GOT3 (cell line): ENCODE measurements at places on chromosomes 2 and 18.

DNA sequence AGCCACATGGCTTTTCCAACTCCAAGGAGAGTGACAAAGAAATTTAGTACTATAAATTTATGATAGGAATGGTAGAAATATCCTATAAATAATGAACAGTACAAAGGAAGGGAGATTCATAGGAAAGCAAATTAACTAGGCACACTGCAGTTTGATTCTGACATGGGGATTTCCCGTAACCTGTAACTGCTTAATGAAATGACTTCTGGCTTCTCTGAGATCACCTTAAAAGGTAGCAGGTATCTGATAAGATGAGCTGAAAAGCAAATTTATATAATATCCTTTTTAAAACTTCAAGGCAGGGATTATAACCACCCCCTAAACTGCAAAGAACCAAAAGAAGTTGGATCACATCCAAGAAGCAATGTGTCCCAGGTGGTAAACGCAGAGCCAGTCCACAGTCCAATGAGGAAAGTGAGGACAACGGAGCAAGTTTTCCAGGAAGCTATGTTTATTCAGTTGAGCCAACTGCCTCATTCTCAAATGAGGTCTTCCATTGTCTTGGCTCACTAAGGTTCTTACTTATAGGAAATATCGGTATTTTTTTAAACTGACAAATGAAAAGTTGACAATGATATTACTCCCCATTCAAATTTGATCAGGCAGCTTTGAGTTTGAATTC is 43.0 kb downstream of the WIPF1 start:
- no peak for DNase-seq

DNA sequence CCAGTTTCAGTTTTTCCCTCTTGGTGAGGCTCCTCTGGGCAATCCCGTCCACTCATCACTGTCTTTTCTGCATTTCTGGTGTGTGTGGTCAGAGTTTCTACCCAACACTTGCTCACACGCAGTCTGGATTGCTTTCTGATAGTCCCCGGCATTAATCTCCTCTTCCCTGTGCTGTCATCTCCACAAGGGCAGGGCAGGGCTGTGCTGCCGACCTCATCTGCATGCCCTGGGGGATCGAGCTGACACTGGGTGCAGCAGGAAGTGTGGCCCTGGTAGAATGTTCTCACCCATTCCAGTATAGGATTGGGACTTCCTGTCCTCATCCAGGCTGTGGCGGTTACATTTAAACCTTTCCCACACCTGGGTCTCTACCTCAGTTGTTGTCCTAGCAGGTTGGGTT is 80.0 kb upstream of the FAM136A start:
- DNase-seq = no peak

DNA sequence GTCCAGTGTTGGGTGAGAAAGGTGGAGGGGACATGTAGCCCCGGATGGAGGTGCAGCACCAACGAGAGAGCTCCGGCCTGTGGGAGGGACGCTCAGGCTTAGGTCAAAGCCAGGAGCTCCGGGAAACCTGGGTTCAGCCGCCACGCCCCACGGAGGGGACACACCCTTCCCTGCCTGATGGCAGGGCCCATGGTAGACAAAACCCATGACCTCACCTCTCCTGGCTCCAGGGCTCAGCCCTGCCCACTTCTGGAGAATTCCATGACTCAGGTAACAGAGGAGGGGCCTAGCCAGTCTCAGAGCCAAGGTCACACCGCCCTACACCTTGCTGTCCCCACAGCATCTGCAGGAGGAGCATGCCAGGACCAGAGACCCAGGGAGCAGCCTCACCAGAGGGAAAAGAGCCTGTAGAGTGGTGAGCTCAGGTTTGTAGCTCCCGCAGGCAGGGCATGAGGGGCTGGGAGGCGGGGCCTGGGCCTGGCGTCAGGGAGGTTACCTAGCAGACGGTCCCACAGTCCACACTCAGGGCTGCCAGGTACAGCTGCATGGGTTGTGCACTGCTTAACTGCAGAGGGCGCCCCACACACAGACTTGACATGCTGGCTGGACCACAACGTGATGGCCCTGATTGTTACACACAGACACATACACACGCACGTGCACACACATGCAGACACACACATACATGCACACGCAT is 70.8 kb upstream of the SMAD7 start:
- DNase-seq = no peak

GRCh38 chr18:32346671-32347070 is 124.0 kb downstream of the GAREM1 start:
- DNase-seq = no peak

GRCh38 chr2:204156456-204156855 is 219.9 kb downstream of the ICOS start:
- no peak for DNase-seq

DNA sequence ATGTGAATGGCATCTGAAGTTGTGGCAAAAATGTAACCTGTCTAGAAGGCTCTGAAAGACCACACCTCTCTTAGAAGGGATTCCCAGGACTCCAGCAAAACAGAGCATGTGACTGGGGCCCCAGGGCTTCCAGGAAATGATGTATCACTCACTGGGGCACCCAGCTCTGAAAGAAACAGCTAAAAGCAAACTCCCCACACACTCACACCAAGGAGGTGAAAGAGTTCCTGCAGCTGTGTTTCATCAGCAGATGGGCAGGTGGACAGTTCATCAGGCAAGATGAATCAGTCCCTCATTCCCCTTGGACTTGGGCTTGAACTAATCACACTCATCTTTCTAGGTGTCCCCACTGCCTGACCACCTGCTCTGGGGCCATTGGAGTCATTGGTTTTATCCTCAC is 76.2 kb downstream of the CCBE1 start:
- DNase-seq = no peak

DNA sequence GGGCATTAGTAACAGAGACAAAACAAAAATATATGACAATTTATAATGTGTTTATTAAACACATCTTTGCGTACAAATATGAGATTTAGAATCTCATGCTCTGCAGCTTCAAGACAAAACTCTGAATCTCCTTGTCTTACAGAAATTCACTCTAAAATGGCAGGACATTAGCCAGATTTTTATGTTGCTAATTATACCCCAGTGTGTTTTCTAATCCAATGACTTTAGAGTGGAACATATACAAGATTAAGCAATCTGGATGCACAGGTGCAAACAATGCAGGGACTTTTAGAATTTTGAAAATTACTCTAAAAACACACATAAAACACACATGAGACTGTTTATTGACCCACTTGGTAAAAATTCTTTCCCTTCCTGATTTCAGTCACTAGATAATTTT is 85.9 kb downstream of the CALCRL start:
- no peak for DNase-seq

DNA sequence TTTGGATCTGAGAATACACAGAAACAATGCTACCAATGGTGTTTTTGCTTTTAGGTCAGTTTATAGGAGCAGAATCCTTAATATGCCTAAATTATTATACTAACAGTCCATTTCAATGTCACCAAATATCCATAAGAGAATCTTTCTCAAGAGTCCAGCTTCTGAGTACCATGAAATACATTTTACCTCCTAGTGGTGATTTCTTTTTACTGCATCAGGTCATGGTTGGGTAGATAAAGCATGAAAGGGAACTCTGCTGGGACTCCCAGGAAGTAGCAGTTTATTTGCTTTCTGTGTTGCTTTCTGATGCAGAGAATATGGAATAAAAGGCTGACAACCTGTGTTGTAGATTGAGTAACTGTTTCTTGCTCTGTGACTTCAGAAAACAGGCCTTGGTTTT is 115.6 kb downstream of the PPP1R1C start:
- DNase-seq = no peak

GRCh38 chr2:164008752-164009151 is 272.9 kb upstream of the FIGN start:
- no peak for DNase-seq

DNA sequence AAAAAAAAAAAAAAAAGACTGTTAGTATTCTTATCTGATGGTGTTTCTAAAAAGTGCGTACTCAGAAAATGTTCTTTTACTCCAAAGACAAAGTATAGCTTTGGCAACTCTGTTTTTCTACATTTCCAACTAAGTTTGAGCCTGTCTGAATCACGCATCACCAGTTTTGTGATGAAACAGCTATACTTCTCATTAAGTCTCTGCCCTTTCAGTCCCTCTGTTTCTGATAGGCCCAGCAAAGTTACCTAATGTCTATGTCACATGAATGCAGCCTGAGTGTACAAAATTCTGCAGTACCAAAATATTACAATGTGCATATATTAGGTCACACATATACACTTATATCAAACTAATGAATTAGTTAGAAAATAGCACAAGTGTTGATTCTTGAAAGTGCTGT is 22.4 kb downstream of the TWSG1 start:
- no peak for DNase-seq

DNA sequence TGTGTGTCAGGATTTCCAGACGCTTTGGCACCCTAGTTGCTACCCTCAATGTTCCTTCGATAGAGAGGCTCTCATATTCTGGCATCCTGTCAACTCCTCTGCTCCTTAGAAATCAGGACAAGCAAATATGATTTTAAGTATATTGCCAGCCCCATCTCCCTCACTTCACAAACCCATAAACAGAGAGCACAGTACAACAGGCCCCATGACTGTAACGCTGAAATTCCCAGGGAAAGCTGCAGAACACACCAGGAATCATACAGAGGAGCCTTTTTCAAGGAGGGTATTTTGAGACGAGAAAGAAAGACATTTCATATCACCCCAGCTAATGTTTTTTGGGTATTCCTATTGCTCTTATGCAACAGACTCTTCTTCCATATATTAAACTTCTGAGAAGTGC is 162.9 kb downstream of the NAPG start:
- no peak for DNase-seq

DNA sequence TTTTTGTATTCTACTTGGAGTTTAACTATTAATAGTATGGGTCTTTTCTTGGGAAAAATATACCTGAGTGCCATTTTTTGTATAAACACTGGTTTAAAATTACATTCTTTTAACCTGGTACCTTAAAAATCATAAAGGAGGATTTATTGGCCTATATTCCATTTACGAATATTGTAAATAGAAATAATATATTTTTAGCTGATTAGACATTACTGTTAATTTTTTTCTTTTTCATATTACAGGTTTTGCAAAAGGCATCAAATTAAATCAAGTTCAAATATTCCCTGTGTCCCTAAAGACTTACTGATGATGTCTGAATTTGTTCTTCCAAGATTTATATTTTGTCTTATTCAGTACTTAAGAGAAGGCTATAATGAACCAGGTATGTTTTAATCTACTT is 44.7 kb downstream of the UBR3 start:
- DNase-seq = no peak

DNA sequence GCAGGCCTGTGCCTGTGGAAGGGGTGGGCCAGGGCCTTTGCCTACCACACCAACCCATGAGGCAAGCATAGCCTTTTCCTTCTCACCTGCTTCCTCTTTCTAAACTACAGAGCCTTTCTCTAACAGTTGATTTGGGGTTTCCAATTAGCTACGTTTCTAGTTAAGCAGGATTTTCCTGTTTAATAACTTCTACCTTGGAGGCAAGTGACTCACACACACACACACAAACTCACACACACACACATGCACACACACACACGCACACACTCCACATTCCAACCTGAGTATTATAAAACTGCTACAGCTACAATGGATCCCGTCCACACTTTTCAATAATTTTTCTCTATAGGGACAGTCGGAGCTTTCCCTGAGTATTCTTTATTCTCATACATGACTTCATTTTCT is 84.9 kb downstream of the SOX11 start:
- DNase-seq = no peak

DNA sequence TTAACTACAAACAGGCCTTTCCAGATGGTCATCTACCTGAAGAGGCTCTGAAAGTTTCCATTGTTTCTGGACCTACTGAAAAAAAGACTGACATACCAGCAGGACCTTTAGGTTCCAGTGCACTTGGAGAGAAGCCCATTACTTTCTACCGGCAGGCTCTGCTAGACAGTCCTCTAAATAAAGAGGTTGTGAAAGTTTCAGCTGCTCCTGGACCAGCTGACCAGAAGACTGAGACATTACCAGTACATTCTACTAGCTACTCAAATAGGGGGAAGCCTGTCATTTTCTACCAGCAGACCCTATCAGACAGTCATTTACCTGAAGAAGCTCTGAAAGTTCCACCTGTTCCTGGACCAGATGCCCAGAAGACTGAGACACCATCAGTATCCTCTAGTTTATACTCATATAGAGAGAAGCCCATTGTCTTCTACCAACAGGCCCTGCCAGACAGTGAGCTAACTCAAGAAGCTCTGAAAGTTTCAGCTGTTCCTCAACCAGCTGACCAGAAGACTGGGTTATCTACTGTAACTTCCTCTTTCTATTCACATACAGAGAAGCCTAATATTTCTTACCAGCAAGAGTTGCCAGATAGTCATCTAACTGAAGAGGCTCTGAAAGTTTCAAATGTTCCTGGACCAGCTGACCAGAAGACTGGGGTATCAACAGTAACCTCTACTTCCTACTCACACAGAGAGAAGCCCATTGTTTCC is 65.8 kb downstream of the ALMS1 start:
- no peak for DNase-seq

- DNase-seq = no peak
Observed at GRCh38 chr18:37872562-37872961, 307.0 kb upstream of the CELF4 start.

DNA sequence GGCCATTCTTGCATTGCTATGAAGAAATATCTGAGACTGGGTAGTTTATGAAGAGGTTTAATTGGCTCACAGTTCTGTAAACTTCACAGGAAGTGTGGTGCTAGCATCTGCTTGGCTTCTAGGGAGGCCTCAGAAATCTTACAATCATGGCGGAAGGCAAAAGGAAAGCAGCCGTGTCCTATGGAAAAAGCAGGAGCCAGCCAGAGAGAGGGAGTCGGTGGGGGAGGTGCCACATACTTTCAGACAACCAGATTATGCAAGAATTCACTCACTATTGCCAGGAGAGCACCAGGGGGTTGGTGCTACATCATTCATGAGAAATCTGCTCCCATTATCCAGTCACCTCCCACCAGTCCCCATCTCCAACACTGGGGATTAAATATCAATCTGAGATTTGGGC is 64.1 kb downstream of the CPS1 start:
- DNase-seq = no peak

DNA sequence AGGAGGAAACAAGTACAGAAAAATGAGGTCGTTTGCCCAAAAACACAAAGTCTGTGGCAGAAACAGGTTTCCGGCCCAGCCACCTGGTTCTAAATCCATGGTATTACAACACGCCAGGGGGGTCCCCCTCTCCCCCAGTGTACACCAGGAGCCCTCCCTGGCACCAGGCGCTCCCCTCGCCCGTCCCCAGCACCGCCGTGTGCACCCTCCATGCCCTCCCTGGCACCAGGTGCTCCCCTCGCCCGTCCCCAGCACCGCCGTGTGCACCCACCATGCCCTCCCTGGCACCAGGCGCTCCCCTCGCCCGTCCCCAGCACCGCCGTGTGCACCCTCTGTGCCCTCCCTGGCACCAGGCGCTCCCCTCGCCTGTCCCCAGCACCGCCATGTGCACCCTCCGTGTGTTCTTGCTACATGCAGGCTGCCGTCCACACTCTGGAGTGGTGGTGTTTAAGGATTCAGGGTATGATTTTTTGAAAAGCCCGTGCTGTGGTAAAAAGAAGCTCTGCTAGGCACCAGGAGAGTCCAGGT is 59.8 kb upstream of the NFATC1 start:
- no peak for DNase-seq
